AG08395 (cell line): ENCODE measurements at places on chromosomes 3 and 15.
A peak's percentile ranks its signal among the peaks of the same experiment; 100 is the strongest.

DNA sequence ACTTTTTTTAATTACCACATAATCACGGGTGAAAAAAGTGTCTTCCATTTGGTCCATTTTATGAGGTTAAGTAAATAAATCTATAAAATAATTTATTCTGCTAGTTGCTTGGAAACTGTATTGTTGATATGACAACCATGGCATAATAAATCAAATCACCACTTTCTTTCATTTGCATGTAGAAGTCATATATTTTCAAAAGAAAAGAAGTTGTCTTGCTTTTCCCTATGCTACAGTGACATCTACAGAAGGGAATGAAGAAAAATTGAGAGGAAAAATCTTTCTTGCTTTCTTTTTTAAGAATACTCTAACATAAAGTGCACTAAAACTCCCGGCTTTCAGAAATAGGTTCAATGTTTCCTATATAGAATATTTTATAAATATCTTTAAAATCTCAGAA lies 228.5 kb downstream of the ZBBX start:
- DNase-seq: no peak

- DNase-seq: no peak
These were observed 471.4 kb downstream of the RAP2B start for GRCh38 chr3:153633407-153633806.

DNA sequence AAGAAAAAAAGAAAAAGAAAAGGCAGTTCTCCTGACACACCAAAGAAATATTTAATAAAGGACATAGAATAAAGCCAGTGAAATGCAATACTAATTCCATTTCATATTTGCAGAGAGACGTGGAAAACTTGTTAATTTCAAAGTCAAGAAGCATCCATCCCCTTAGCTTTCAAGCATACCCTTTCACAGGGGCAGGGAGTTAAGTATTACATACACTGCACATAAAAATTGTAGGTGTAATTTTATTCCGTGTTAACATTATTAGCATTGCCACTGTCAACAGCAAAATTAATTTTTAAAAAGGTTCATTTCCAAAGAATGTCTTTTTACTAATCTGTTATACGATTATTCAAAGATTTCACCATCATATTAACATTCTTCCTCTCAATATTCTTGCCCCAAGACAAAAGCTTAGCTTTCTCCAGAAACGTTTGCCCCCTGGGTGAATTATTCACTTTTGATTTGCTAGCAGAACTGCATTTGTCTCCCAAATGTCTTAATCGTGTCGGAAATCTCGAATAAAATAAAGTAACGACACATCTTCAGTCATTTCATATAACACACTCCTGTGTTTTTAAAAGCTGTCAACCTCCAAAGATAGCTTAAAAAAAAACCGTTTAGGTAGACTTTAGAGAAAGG lies 517.9 kb downstream of the MECOM start:
- DNase-seq: no peak

- DNase-seq: no peak
These were observed 247.0 kb downstream of the STXBP5L start for GRCh38 chr3:121155028-121155427.

- no peak for DNase-seq
These were observed 47.7 kb downstream of the ZBTB20 start for GRCh38 chr3:115099134-115099985.

GRCh38 chr15:99755692-99756409 lies 22.6 kb upstream of the LYSMD4 start:
- peak; percentile 87 for DNase-seq

- peak; percentile 87 for DNase-seq
These were observed 216.1 kb downstream of the SLCO3A1 start for GRCh38 chr15:92069308-92070250.

DNA sequence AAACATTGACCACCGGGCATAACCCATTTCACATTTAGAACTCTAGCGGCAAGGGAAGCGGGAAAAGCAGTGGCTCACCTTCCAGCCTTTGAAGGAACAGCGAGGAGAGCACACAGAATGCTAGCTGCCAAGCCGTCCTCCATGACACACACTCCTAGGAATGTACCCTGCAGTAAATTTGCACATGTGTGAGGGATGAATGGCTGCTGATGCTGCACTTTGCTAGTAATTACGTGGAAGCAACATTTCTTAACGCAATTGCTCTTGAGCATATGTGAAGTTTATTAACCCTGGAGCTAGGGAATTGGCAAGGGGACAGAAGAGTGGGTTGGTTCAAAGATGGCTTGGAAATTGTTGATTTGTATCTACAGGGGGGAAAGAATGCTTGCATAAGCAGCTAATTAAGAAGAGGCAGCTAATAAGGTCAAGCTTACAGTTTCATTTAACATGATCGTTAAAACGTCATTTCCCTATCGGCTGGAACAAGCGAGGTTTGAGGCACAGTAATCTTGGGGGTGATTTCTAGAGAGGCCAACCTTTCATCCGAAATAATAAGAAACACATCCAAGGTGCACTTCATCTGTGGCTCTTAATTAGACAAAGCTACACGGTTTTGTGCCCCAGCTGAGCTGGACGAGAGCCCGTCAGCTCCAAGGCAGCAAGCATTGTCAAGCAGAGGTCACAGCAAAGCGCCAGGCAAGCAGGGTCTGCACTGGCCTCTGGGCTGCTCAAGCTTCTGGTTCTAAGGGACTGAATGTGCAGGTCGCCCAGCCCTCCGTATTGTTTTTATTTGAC lies 123.4 kb downstream of the CHSY1 start:
- DNase-seq: peak; percentile 82

- DNase-seq: no peak
These were observed 149.7 kb upstream of the FRMD4B start for GRCh38 chr3:69535613-69536012.

DNA sequence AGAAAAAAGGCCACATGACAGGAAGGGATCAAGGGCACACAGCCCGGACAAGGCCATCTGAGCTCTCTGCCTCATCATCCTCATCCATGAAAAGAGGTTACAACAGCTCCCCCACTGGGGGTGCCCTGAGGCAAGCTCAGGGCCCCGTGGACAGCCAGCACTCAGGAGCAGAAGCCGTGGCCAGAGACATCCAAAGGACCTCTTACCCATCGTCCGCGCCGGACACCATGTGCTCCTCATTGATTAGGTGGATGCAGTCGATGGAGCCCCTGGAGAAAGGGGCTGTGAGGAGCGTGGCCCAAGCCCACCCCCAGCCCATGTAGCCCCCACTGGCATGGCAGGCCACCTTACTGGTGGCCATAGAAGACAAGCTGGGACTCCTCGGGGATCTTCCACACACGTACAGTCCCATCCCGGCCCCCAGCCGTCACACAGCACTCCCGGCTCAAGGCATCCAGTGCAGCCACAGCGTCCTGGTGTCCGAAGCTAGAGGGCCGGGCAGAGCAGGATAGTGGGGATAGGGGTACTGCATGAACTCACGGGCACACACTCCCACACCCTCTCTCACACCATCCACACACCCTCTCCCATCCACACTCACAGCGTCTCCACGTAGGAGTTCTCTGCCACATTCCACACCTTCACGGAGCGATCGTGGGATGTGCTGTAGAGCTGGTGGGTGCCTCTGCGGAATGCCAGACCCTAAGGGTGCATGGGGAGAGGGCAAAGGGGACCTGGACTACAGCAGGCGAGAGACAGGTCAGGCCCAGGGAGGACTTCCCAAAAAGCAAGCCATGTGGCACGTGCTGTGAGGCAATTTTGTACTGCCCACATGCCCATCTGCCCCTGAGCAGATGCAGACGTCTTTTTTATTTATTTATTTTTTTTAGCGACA lies 6.5 kb downstream of the RRP9 start:
- no peak for DNase-seq

DNA sequence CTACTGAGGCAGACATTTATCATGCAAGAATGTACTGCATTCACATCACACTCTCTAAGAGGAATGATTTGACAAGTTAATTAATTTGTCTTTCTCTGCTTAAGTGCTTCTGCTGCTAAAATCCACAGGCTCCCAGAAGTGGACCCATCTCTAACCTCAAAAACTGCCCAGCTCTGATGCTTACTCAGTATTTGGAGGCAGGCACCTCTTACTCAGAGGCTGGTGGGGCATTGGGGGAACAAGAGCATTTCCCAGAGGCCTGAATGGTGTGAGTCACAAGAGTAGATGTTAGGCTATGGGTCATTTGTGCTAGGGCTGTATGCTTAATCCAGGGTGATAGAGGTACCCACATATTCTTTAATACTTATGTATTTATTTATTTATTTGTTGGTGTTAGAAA lies 34.4 kb upstream of the HCN4 start:
- DNase-seq: peak; percentile 18

DNA sequence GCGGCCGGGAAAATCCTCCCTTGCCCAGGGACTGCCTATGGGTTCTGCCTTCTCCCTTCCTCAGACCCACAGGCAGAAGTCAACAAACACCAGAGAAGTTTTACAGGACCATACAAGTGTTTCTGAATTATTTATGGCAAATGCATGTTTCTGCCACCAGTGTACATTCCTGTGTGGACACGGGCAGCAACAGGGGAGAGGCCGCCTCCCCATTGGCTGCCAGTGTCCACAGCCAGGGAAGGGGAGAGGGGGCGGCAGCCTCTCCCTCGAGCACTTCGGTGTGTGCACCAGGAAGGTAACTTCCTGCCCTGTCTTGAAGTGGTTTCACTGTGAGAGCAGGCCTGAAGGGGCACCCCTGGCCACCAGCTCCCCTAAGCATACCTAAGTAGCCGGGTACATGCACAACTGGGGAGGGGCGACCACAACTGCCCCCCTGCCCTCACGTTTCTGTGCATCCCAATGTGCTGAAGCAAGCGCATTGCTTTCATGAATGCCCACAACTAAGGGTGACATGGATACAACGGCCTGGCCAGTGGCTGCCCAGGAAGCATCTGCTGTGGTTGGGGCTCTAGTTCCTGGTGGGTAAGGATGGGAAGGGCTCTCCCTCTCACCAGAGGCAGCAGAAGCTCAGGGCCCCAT lies 14.8 kb upstream of the SHISA5 start:
- DNase-seq: no peak

DNA sequence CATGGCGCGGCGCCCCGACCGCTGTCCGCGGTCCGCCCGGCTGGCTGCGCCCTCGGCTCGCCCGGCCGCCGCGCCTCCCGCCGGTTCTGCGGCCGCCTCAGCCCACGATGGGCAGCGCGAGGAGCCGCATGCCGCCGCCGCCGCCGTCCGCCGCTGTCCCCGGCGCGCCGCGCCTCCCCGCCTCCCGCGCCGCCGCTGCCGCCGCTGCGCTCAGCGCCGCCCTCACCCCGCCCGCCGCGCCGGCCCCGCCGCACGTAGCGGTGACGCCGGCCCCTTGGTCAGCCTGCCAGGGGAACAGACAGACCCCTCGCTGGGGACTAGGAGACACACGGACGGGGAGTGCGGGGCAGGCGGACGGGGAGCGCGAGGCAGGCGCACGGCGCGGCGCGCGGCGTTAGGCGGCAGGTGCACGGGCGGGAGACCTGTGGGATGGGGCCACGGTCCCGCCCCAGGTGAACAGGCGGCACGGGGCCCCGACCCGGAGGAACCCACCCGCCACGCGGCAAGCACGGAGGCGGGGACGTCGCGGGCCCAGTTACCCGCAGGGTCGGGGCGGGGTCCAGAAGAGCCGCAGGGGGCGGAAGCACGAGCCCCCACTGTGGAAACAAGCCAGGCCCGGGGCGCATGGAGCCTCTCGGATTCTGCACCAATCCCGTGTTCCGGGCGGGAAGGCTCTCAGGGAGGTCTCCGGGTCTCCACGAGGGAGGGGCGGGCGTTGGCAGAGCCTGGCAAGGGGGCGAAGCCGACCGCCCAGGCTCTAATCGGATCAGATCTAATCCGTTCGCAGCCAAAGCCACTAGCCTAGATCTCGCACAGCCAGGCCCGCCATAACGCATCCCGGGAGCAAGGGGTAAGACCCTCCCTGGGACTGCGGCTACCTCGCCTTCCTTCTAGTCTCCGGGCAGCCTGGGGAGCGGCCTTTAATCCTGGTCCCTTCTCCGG lies at the start of gene CSPG5:
CSPG5 (minus strand) TSS at position 175 of the 942 bp plus-strand sequence; CDS start at position 3, 172 bp downstream.
- DNase-seq: peak; percentile 30

GRCh38 chr15:92304223-92304975 lies 89.3 kb upstream of the ST8SIA2 start:
- no peak for DNase-seq

DNA sequence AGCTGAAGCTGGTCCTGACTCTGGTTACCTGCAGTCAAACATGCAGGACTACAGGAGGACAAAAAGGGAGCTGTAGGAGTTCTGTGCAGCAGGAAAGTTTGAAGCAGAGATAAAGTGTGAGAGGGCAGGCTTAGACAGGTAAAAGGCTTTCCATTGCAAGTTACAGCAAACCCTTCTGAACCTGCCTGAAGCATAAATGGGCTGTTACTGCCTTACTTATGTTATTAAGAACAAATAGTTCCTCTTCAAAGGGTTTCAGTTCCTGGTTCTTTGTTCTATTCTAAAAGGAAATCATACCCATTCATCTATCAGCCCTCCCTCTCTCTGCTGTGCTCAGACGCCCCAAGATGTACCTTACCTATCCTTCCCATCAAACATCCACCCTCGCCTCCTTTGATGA lies 52.4 kb upstream of the CACNA2D3 start:
- no peak for DNase-seq

DNA sequence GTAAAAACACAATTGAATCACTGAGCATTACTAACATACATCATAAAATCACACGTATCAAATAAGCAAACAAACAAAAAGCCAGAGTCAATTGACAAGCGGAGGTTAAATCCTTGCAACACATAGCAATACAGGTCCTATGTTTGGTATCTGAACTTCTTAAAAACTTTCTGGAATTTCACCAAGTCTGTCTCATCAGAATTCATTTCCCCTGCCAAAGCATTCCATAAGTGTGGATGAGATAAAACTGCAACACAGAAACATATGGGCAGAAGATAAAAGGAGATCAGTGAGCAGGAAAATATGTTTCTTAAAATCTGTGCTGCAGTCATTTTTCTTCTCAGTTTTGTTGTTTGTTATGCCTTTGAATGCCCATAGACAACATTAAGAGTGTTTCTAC lies 1155.5 kb downstream of the TBL1XR1 start:
- no peak for DNase-seq

- no peak for DNase-seq
These were observed 64.0 kb upstream of the TRA2B start for GRCh38 chr3:186001842-186002241.

DNA sequence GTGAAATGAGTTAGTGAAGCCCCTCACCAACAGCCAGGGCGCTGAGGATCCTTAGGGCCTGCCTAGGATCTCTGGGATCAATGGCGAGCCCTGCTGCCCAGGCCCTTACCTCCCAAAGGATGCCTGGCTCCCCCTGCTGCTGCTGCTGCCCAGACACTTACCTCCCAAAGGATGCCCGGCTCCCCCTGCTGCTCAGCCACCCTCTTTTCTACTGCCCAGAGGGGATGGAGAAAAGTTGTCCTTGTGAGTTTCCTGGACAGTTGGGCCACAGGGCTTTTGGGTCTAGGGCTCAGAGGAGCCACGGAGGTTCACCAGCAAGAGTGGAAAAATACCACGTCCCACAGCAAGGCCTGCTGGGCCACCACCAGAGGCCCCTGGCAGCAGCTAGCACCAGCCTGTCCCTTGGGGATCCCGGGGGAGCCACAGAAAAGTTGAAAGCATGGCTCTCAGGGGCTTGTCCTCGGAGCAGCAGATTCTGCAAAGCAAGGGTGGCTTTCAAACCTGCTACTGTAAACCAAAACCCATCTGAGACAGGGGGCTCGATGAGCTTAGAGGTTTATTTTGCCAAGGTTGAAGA lies 59.4 kb downstream of the SLC6A6 start:
- peak; percentile 70 for DNase-seq

- no peak for DNase-seq
These were observed 406.5 kb upstream of the ARHGEF26 start for GRCh38 chr3:153714588-153715290.

GRCh38 chr15:39275066-39275465 lies 305.8 kb upstream of the THBS1 start:
- no peak for DNase-seq
